ENCODE measurements at places on chromosomes 5 and 9.

- DNase-seq: no peak
These were observed 382.4 kb downstream of the TMEM38B start for GRCh38 chr9:106076711-106077110.

DNA sequence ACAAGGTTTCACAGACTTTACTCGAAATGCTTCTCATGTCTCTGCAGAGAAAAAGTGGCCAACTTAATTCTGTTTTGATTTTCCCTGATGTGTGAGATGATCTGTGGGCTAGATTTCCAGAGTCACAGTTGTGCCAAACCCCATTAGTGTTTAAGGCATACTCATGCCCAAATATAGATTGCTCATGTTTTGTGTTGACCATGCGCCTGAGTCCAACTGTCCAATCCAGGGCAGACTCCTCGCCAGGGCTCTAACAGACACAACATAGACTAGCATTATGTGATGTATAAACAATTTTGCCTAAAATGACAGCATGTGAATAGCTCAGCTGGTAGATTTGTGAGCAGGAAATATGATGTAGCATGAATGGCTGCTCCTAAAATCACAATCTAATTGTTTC is 128.1 kb downstream of the PRDM6 start:
- DNase-seq: no peak

DNA sequence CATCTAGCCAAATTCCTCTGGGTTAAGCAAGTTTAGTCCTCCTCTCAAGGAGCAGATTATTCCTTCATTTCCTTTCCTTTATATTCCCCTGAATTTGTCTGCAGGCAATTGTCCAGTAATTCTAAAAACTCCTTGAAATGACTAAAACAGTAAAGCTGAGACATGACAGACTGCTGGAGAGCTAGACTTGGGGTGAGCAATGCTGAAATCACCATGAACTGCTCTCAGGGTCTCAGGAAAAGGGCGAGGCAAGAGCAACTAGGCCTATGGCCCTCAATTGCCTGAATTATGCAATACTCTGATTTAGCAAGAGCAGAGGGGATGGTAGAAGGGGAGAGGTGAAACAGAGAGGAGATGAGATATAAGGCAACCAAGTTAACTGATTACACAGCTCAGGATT is 172.9 kb upstream of the NREP start:
- no peak for DNase-seq

DNA sequence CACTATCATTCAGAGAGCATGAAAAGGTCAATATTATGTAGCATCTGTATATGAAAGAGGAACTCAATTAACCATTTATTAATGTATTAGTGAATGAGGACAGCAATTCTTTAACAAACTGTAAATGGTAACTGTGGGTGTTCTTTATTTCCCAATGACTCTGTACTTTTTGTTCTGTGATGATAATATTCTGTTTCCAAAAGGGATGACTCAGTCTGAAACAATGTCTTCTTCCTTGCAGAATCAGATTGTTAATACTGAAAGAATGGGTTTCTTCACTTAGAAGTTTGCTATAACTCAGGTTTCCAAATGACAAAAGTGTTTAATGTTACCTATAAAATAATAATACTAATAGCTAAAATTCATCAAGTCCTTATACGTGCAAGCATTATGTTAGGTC is 1518.7 kb upstream of the WWC1 start:
- DNase-seq: no peak
